Activated CD4-positive, alpha-beta T cell treated with anti-CD3 and anti-CD28 coated beads, Interleukin-2, amount 50 U/mL, for 24 hours (primary cell): ENCODE measurements at places on chromosomes 11 and 22.

GRCh38 chr11:8062781-8063257 is 18.2 kb upstream of the TUB start:
- no peak for DNase-seq

DNA sequence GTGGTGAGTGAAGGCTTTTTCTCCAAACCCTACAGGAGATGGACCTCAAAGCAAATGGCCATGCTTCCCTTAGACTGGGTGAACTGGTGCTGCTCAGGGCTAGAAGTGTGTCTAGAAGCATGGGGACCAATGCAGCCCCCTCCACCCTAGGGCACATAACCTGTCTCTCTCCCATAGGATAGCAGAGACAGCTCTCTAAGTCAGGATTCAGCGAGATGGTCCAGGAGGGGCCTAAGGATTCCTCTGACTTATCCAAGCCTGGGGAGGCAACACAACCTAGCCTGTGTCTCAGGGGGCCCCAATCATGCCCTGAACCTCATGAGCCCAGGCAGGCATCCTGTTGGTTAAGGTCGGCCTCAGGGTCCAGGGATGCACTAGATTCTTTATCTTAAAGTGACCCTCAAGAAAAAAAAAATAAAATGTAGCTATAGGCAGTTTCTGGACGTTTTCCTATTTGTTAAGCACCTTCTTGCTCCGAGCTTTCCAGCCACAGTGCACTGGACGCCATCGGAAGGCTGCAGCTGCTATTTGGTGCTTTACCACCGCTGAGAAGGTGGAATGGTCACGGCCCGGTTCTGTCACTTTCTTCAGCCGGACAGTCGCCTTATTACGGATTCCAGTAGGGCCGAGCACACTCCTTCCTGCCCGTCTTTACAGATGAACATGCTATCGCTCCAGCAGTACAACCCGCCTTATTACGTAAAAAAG is 5.0 kb upstream of the CCND1 start:
- no peak for DNase-seq

DNA sequence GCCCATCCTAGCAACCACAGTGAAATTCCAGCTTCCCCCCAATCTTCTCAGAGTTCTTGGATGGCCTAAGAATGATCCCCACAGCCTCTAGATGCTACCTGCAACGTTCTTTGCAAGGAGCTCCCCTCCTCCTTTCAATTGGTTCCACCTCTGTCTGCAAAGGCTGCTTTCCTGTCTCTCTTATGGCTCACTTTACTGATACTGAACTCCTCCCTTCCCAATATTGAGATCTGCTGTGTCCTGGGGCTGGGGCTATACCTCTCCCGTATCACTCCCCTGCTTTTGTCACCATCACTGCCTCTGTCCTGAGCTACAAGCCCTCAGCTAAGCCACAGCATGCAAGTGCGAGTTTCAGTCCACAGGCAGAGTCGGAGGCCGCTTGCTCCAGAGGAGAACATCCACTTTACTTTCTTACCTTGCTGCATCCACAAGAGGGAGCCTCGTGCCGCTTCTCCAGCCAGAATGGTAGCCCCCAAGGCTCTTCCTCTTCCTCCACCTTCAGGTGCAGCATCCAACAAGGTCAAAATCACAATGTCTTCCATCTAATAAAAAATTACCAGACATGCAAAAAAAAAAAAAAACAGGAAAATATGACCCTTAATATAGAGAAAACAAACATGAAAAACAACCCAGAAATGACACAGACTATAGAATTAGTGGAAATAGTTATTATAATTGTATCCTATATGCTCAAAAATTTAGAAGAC is 48.6 kb upstream of the TMEM45B start:
- no peak for DNase-seq

DNA sequence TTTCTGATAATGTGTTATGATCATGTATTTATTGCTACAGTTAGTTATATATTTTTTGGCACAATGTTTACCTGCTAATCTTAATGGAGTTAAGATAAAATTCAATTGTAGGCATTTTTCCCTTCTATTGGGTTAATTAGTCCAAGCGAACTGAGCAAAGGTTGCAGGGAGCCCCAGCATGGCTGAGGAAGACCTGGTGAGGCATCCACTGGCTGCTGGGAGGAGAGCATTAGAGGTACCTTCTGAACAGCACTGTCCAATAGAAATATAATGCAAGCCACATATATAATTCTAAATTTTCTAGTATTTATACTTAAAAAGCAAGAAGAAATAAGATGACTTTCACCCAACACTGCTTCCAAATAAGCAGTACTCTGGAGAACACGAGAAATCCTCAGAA is 689 bp upstream of the TMEM126A start:
- DNase-seq, result no peak

- DNase-seq, result no peak
These were observed 17.8 kb upstream of the CSNK1E start for GRCh38 chr22:38335077-38335476.

DNA sequence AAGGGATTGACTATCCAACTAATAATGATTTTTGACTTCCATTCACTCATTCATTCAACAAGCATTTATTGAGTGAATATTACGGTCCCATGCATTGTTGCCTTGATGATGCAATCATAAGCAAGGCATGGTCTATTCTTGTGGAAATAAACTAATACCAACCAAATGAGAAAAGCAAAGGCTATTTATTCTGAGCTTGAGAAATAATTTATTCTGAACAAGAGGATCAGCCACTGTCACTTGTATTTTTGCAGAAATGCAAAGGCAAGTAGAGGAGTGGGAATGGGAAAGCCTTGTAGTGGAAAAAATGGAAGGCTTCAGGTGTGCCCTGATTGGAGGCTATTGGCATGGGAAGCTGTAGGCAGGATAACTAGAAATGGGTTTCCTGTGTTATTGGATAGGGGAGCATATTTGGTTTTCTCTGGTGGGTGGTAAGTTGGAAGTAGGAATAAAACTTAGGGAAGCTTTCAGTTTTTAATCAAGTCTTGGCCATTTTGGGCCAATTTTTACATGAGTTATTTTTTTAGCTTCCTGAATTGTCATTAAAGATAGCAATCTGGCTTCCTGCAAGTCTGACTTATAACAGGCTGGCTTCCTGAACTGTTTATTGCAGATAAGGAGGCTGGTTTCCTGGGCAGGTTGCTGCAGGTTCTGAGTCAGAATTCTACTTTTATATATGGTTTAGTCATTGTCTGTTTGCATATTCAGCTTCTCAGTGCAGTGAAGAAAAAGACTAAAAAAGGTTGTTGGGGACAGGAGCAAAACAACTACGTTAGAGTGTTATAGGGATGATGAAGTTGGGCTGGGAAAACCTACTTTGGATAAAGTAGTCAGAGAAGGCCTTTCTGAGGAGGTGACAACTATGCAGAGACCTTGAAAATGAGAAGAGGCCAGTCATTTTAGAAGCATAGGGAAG is 106.7 kb downstream of the APIP start:
- DNase-seq, result no peak

GRCh38 chr11:101407324-101407723 is 176.5 kb downstream of the TRPC6 start:
- DNase-seq, result no peak

GRCh38 chr11:92462821-92463220 is 238.2 kb downstream of the FAT3 start:
- DNase-seq, result no peak

DNA sequence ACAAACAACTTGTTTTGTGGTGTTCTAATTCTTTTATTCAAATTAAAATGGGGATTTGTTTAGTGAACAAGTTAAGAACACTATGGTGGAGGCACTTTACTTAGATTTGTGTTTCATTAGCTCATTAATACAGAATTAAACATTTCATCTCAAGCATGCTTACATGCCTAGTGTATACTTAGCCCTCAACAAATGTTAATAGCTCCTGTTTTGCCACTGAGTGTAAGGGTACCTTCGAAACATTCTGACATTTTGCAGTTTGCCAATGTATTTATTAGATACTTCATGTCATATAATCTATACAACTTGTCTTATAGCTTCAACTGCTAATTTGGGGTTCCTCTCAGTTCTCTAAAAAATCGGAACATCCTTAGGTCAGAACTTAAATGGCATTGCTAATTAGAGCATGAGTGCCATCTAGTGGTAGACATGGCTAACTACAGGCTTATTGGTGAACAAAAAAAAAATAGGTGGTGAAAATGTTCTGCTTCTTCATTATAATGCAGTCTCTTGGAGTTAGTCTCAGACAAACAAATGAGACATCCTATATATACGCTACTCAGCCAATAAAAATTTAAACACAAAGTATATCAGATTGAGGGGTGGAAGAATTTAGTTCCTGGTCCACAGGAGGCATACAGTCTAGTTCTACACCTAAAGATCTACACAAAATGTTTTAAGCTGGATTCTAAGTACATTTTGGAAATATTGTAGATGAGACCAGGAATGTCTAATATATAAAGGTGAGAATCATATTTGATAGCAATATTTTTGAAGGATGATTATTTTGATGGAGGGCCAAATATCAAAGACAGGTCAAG is 4.9 kb upstream of the CNTN5 start:
- no peak for DNase-seq

GRCh38 chr22:37196539-37197450 is 8.7 kb upstream of the C1QTNF6 start:
- no peak for DNase-seq

DNA sequence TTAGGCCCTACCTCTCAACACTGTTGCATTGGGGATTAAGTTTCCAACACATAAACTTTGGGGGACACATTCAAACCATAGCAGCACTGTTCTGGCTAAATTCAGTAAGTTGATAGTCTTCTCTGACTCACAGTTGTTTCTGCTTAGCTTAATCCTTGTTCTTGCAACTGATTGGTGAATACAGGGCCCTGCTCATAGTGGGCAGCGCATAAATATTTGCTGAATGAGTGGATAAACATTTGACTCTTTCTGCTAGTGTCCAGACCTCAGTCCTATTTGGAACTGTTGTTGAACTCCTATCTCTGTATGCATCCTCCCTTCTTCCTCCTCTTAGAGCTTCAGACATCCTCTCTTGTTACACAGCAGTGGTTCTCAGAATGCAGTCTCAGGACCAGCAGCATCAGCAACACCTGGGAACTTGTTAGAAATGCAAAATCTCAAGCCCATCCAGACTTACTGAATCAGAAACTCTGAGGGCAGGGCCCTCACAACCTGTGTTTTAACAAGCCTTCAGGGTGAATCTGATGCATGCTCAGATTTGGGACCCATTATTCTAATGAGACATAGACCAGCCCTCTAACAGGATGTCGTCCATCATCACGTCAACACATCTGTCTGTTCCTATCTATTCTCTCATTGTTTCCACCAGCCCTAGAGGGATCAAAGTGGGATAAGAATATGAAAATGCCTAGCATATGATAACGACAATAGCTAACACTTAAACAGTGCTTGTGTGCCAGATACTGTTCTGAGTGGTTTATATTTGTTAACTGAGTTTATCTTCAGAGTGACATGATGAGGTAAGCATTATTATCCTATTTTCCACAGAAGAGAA is 22.3 kb downstream of the SPON1 start:
- no peak for DNase-seq

- DNase-seq, result no peak
These were observed 2.1 kb downstream of the USP28 start for GRCh38 chr11:113873236-113873626.

DNA sequence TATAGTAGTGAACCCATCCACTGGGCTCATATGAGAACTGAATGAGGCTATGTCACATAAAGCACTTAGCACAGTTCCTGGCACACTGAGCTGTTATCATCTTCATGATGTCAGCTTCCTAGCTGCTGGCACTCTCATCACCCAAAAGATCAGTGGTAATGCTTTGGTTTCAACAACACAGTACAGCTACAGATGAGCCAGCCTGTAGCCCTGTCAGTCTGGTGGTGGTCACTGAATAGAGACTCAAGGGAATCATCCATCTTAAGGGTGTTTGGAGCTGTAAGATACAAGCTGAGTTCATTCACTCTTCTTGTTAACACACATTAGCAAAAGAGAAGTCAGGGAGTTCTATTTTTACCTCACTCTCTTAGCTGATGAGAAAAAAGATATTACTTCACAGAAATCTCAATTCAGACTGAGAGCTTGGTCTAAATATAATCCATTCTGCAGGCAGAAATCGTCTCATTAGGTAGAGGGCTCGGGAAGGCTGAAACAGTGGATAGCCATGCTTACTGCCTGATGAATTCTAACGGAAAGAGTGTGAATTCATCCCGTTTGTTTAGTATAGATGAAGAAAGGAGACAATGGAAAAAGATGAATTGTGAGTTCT is 6.3 kb upstream of the SLC1A2 start:
- DNase-seq, result no peak

DNA sequence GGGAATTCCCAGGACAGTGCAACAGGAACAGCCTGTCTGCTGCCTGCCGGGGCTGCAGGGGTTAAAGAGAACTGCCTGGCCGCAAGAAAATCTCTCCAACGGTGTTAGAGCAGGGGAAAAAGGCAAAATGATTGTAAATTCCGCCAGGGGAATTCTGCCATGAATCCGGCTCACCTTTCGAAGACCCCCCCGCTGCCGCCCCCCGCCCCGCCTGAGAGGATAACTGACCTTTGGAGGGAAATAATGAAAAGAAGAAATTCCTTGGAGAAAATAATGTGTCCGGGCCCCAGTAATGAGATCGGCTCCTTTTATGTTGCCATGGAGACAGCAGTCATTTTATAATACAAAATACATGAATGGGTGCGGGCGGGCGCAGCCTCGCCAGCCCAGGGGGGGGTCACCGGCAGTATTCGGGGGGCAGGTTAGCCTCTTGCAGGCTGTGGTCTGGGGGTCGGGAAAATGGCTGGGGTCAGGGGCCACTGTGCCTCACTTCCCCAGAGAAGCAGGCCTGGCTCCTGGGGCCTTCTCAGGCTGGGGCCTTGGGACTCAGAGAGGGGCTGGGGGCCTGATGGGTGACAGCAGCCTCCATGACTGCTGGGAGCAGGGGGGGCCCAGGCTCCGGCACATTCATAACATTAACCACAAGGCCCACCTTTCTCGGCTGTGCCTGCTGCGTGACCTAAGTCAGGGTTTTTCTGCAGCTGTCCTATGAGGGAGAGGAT is 228.1 kb downstream of the MN1 start:
- DNase-seq, result no peak

- no peak for DNase-seq
These were observed 351.8 kb downstream of the BUD13 start for GRCh38 chr11:116420770-116421528.

GRCh38 chr11:99554232-99554903 is 533.6 kb downstream of the CNTN5 start:
- no peak for DNase-seq

GRCh38 chr22:27129266-27129665 is 471.9 kb downstream of the MIAT start:
- no peak for DNase-seq

- no peak for DNase-seq
These were observed 16.8 kb upstream of the CCDC86 start for GRCh38 chr11:60825118-60825517.
